ENCODE measurements at places on chromosomes 5 and 9.

- no peak for DNase-seq
These were observed 104.8 kb upstream of the CD180 start for GRCh38 chr5:67301285-67301903.

GRCh38 chr5:168683247-168683926 lies 104.2 kb upstream of the PANK3 start:
- no peak for DNase-seq

GRCh38 chr5:107812570-107813141 lies 141.9 kb upstream of the EFNA5 start:
- DNase-seq = no peak

- no peak for DNase-seq
These were observed 73.5 kb upstream of the ANKRD55 start for GRCh38 chr5:56306433-56307150.

- DNase-seq = no peak
These were observed 116.7 kb upstream of the NEK6 start for GRCh38 chr9:124140941-124141568.

DNA sequence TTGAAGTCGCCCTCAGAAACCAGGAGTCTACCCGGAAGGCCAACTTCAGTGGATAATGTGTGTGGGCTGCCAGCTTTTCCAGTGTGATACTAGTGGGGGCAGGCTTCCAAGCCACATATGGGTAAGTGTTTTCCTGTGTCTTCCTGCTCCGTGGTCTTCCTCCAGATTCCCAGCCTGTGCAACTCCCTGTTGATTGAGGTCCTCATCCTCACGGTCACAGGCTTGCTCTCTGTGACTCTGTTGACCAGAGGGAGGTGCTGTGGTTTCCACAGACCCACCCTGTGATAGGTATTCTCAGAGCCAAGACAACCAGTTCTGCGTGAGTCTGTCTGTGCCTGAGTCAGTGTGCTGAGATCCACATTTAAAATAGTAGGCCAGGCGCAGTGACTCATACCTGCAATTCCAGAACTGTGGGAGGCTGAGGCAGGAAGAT lies 388.0 kb upstream of the IRX2 start:
- no peak for DNase-seq

- DNase-seq = no peak
These were observed 233.2 kb downstream of the SLIT3 start for GRCh38 chr5:169067751-169068173.

DNA sequence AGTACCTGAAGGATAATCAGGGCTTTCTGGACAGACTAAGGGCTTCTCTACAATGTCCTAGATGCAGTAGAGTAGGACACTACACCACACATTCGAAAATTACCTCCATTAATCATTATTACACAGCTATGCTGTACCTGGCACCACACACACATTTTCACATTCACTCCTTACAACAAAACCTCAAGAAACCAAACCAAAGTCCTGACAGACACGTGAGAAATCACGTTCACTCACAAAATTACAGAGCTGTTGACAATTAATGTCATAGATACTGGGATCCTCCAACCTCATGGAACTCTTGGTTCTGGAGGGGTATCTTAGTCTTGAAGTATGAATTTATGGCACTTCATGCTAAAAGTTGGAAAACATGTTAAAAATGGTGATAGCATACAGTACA lies 16.3 kb downstream of the UBQLN1 start:
- no peak for DNase-seq

DNA sequence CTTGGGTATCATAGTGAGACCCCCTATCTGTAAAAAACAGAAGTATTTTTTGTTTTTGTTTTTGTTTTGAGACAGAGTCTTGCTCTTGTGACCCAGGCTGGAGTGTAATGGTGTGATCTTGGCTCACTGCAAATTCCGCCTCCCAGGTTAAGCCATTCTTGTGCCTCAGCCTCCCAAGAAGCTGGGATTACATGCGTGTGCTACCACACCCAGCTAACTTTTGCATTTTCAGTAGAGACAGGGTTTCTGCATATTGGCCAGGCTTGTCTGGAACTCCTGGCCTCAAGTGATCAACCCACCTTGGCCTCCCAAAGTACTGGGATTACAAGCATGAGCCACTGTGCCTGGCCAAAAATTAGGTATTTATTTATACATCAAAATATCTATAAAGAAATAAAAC lies 10.2 kb upstream of the CCDC171 start:
- DNase-seq = no peak

DNA sequence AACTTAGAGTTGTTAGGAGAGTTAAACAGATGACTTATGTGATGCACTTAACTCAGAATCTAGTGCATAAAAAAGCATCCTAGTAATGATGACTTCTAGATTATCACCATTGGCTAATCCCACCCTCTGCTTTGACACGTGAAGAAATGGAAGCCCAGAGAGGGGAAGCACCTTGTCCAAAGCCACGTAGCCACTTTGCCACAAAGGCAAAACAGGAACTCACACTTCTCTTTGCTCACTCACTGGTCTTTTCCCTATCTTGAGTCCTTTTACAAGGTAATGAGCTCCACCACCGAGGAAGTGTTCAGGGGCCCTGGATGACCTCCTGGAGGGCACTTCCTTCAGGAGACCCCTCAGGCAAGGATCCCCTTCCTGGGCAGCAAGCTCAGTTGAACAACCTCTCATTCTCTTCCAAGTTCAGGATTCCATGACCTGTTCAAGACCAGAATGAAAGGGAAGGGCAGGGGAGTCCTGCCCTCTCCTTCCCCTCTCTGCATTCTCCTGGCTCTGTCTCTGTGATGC lies 89.7 kb downstream of the HRH2 start:
- DNase-seq = no peak

DNA sequence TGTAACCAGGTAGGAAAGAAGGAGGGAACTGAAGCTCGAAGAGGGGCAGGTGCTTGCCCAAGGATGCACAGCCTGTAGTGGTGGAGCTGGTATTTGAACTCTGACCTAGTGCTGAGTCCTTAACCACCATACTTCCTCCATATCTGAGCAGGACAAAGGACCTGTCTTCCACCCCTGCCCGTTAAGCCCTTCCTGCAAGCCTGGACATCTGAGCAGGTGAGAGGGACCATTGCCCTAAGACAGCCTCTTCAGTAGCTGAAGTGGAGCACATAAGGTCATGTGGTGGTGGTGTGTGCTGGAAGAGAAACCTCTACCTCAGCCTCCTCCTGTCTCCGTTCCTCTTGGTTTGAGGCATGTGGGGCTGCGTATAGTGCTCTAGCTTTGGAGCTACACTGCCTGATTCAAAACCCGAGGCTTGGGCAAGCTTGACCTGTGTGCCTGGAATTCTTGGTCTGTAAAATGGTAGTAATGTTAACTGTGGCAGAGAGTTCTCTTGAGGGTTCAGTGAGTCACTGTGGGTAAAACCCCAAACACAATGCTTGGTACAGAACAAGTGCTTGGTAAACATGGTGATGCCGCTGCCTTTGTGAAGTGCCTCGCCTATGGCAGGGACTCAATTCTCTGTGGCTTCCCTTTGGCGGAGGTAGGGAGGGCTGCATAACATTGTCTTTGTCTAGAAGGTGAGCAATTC lies 7.4 kb downstream of the GALNT10 start:
- no peak for DNase-seq

GRCh38 chr5:74865804-74866595 lies at the start of gene FAM169A:
Gene FAM169A (minus strand): TSS chr5:74866387. CDS start chr5:74841676, 24,711 bp downstream.
- DNase-seq = no peak

DNA sequence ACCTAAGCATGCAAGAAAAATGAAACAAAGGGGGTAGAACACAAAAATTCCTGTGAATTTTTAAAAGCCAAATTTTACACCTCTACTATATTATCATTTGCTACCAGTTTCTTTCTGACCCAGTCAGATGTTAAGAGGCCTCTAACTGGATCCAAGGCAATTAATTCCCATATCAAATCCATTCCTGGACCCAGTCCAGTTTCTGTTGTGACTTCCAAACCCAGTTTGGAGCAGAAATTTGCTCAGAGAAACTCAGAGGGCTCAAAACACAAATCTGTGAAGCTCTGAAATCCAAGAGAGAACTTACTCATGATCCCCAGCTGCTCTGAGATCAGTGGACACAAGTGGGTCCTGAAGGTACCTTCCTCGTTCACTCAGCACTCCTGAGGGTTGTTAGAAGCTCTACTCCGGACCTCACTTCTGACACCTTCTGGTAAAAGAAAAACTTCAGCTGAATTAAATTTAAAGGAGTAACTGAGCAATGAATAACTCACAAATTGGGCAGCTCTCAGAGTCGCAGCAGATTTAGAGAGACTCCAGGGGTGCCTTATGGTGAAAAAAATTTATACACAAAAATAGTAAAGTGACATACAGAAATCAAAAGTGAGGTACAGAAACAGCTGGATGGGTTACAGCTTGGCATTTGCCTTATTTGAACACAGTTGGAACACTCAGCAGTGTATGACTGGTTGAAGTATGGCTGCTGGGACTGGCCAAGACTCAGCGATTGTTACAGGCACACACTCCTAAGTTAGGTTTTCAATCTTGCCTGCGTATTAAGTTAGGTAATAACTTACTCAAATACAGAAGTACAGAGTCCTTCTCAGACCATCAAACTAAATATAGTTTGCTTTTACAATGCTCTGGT lies 32.4 kb downstream of the INSL4 start:
- no peak for DNase-seq

DNA sequence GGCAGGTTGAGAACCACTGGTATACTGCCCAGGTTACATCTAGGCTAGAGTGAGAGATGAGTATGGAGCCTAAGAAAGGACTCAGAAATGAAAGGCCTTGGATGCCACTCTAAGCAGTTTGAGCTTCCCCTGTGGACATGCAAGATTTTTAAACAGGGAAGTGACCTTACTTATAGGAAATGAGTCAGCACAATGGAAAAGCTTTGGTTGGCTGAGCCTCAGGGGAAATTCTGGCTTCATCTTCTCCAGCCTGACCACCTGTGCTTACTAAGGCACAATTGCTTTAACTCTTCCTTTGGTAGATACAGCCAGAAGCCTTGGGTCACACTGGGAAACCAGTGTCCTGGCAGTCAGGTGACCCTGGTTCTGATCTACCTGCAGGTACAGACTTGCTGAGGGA lies 380.2 kb upstream of the ZNF462 start:
- DNase-seq = no peak

- no peak for DNase-seq
These were observed 3.9 kb downstream of the SLC35A4 start for GRCh38 chr5:140568443-140569063.

- no peak for DNase-seq
These were observed 52.5 kb upstream of the CTNNA1 start for GRCh38 chr5:138700581-138701362.

DNA sequence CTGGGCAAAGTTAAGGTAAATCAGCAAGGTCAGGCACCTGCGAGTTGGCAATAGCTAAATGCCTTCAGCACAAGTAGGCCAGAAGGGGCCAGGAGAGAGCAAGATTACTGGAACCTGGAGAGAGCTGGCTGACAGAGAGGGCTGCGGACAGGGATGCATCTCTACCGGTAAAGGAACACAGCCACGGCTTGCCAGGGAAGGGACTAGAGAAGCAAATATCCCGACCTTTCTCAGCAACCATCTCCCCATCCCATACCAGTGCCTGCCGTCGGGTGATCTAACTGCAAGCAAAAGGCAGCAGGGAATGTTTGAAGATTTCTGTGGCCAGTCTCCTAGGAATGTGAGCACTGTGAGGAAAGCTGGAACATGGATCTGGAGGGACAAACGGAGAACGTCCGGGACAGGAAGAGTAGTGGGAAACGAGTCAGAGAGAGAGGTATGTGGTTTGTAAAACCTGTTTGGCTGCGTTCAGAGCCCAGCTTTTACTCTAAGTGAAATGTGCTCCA lies 15.9 kb upstream of the ABLIM3 start:
- DNase-seq = no peak

DNA sequence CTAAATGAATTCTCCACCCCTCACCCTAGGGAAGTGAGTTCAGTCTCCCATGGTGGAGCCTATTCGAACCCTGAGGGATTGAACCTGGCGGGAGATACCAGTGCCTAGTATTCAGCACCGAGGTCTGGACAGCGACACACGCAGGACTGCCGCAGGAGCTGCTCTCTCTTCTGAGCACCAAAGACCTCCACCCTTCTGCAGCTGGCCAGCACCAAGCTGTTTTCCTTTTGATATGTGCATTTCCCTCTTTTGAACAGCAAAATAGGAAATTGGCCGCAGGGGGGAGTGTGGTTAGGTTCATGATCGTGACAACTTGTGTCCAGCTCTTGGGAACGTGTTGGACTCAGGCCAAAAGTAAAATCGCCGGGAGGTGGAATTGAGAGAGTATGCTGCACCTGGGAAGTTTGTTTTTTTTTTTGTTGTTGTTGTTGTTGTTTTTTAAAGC lies 1.2 kb upstream of the PCSK1 start:
- peak; percentile 25 for DNase-seq

- DNase-seq = no peak
These were observed 31.7 kb downstream of the ZDHHC11 start for GRCh38 chr5:819078-819477.

GRCh38 chr5:151784141-151784540 lies 12.4 kb downstream of the G3BP1 start:
- DNase-seq = no peak

GRCh38 chr5:110414360-110414759 lies 312.1 kb downstream of the TMEM232 start:
- DNase-seq = no peak

- DNase-seq = no peak
These were observed 713.4 kb downstream of the CDH18 start for GRCh38 chr5:19274578-19274977.

DNA sequence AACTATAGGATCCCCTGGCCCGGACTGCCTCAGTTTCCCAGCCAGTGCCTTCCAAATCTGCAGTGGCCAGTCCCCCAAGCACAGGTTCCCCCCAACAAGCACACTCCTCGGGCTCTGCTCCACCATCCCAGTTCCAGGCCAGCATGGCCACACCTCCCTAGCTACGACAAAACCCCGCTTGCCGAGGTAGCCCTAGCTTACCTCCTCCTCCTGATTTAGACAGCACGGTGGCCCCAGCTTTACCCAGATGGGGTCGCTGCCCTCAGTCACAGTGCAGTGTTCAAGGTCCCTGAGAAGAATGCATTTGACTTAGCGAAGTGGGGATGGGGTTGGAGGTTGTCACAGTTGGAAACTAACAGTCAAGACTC lies 40.8 kb upstream of the GARNL3 start:
- DNase-seq = no peak

- no peak for DNase-seq
These were observed 1630.1 kb upstream of the C9orf72 start for GRCh38 chr9:29203244-29203930.

- DNase-seq = no peak
These were observed 138.6 kb downstream of the NUDT12 start for GRCh38 chr5:103424026-103424425.

- no peak for DNase-seq
These were observed 34.6 kb upstream of the NDFIP1 start for GRCh38 chr5:142074006-142074405.

DNA sequence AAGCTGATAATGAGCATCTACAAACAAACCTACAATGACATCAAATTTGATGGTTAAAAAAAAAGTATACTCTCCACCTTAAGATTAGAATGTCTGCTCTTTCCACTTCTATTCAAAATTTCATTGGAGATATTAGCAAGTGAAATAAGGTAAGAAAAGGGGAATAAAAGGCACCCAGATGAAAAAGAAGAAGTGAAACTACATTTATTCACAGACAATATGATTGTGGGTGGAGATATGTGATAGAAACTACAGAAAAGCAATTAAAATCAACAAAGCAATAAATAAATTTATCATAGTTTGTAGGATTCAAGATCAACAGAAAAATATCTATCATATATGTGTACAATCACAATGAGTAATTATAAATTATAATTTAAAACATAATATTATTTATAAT lies 395.1 kb upstream of the CCNH start:
- no peak for DNase-seq

- no peak for DNase-seq
These were observed 155.9 kb downstream of the SGCD start for GRCh38 chr5:156482818-156483217.

GRCh38 chr5:173855162-173855994 lies 32.8 kb upstream of the CPEB4 start:
- no peak for DNase-seq

Measured in bone marrow (tissue), 2 donors.